HuH-7.5 (cell line): ENCODE measurements at places on chromosomes 1 and 21.

DNA sequence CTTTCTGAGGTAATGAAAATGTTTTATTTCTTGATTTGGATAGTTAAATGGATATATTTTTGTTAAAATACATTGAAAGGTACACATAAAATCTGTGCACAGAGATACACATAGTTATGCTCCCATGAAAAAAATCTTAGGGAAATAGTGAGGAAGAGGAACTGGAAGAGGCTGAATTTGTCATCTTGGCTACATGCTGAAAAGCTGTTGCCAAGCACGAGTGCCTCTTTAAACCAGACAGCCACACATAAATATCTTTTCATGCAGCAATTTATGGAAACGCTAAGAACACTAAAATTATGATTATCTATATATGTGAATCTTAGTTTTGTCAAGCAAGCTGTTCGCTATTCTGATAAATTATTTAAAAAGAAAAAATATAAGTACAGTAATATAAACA, 12.8 kb upstream of the ADAR start:
- DNase-seq, result no peak

DNA sequence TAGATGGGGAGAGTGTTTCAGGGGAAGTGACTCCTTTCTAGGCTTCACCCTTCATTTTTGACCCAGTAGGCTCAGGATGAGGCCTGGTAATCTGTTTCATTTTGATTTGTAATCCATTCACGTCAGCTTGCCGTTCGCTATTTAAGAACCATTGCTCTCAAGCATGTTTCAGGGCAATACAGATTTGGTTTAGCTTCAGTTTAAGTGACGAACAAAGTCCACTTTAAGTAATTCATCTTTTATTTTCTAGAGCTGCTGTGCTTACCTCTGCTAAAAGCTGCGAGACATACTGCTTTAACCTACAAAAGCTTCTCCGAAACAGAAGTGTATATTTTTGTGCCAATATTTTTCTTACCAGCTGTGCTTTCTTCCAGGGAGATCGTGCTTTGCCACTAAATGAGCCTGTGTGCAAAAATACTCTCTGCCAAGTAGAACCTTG, 8.9 kb upstream of the FMO3 start:
- DNase-seq, result no peak

DNA sequence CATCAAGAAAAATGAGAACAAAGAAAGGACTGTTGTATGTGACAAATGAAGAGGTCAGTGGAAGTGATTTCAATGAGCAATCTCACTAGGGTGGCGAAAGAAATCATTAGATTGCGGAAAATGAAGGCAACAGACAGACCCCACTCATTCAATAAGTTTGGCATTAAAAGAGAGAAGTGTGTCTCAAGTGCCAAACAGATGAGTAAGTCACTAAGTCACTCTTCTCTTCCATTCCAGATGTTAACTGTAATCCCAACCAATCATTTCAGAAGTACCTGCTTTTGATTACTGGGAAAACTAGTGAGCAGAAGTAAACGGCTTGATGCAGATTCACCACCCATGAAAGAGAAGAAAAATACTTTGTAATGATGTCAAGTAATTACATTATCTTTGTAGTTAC, 144.3 kb upstream of the PRMT6 start:
- DNase-seq, result no peak

- DNase-seq, result no peak
Measured at GRCh38 chr21:36073181-36073580, 3.4 kb downstream of the CBR1 start.

- peak; percentile 63 for DNase-seq
Measured at GRCh38 chr21:46184625-46185555, 631 bp upstream of the SPATC1L start.

- DNase-seq, result no peak
Measured at GRCh38 chr1:230794871-230795605, 47.9 kb downstream of the CAPN9 start.

DNA sequence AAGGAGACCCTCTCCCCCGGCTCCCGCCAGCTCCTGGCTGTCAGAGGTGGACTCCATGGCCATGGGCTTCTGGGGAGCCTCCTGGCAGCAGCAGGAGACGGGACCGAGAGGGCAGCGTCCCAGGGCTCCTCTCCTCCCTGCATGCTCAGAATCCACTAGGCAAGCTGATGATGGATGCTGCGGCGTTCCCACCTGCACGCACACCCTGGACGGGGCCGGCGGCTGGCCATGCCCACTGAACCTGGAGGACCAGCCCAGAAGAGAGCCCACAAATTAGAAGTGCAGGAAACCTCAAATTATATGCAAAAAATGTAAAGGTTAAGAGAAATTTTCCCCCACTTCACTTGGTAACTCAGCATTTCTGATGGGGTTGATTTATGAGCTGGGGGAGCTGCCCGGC, 77.3 kb upstream of the ARHGEF16 start:
- DNase-seq, result no peak

DNA sequence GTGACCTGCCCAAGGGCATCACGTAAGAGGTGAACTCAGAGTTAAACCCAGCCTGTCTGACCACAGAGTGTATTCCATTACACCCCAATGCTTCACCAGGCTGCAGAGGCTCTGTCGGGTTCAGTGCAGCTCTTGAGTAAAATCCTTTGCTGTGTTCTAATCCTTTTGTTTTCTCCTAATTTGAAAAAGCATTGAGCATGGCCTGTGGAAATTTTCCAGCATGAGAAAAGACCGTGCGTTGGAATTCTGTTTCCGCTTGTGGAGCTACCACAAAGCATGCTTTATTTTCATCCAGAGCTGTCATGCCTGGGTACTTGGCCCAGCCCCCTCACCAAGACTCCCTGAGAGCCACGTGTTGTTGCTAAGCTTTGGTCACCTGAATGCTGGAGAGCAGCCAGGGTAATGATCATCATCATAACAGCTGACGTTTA, 317.6 kb downstream of the PRDM2 start:
- no peak for DNase-seq

DNA sequence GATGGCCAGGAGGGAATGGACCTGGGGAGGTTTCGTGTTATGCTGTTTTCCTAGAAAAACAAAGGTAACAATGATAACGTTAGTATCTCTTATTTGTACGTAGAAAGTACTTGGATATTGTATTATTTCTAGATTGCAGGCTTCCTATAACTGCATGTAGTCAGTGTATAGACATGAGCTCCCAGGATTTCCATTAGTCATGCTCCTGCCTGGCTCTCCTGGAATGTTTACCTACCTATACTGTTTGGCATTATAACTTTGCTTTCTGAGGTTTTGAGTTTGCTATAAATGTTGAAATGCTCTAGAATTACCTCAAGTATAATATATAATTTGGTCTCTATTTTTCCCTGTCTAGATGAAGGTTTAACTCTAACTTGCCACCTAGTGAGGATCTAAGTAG, 66.1 kb downstream of the TTC3 start:
- no peak for DNase-seq

- DNase-seq, result no peak
Measured at GRCh38 chr1:83705091-83705490, 293.8 kb downstream of the TTLL7 start.

DNA sequence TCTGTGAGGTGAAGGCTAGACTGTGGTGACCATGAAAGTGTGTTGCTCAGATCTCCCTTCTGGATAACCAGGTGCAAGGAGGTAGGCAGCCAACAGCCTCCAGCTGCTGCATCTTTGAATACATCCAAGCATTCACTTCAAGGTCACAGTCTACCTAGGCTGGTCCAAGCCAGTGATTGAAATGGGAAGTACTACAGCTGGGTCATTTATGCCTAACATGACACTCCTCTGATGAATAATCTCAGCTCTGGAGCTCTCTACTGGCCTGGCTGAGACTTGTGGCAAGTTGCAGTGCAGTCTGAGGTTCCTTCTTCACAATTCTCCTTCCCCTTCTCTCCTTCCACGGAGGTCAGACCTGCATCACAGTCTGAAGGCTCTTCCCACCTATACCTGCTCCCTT, 35.0 kb upstream of the ARHGAP29 start:
- no peak for DNase-seq

- DNase-seq, result no peak
Measured at GRCh38 chr1:225848030-225848955, 33.9 kb downstream of the TMEM63A start.

DNA sequence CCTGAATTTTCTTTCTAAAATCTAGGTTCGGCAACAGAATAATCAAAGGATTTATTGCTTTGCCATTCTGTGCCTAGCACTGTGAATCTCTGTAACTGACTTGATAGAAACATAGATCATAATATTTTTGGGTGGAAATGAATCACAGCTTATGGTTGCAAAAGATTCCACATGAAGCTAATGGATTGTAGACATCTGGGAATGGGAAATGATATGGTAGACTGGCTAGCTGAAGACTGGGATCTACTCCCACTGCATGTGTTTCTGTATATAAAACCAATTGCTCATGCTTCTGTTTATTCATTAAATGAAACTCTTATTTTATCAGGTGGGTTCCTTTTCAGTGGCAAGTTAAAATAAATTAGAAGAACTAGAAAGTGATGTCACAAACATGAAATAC, 395.6 kb downstream of the ST6GALNAC3 start:
- no peak for DNase-seq

DNA sequence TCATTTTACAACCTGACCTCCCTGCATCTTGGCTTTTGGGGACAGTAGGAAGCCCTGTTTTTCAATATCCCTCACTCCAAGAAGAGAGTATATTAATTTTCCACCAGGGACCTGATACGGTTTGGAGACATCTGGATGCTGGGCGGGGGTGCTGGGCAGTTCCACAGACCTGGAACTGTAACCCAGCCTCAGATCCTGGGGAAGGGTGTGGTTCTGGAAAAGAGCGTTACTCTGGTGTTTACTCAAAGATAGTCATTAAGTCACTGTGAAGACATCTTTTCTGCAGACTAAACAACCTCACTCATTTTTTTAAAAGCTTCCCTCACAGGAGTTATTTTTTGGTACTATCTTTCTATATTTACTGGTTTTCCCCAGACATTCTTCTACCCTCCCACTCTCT, 189.8 kb downstream of the CLIC6 start:
- DNase-seq, result no peak

GRCh38 chr21:46291561-46291960, 5.4 kb downstream of the YBEY start:
- DNase-seq, result no peak

DNA sequence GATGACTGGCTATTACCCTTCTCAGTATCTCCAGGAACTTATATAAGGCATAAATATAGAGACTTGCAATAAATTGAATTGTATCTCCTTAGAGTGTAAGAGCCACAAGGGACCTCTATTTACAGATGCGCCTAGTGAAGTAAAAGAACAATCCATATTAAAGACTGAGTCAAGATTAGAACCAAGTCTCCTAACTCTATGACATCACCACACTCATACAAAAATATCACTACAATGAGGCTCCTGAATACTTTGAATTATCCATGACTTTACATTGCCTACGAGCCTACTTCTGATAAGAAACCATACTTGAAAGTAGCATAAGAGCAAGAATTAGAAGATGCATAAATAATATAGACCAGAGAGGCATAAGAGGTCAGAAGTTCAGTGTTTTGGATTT, 18.8 kb downstream of the DPYD start:
- DNase-seq, result no peak

DNA sequence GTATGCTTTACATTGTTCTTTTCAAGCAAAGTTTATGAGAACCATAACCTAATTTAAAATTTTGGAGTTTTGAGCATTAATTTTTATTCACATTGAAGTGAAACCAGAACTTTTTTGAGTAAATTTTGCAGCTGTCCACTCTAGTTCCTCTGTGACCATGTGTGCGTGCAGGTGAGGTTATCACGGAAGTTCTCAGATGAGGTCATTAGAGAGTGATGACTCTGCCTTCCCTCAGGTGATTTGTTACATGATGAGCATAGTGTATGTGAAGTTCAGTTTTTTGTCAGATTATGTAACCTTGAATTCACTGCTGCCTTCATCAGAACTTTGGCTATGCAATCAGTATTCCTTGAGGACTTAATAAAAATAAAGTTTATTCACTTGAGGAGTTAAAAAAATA, 828.2 kb downstream of the ADGRL2 start:
- DNase-seq, result no peak

DNA sequence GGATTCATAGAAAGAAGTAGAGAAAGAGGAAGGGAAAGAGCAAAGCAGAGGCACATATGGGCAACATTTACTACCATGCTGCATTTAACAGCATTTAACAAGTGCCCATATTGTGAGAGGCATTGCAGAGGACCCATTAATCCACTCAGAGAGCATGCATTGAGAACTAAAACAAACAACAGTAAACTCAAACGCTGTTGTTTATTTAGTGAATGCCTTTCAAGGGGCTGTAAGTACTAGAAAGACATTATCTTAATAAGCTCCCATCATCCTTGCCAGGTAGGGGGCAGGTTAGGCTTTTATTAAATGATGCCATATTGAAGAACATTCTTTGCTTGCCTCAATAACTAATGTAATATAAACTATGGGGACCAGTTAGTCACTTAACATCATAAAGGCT, 254.3 kb upstream of the DAB1 start:
- no peak for DNase-seq

GRCh38 chr1:24179251-24179840, 7.7 kb downstream of the IFNLR1 start:
- DNase-seq, result no peak

GRCh38 chr1:33985656-33986055, 121.8 kb downstream of the HMGB4 start:
- DNase-seq, result no peak

GRCh38 chr1:169711469-169712308, at the start of gene SELL:
Gene SELL (minus strand): TSS chr1:169711620. CDS start chr1:169711498, 122 bp downstream.
- DNase-seq, result peak; percentile 25

DNA sequence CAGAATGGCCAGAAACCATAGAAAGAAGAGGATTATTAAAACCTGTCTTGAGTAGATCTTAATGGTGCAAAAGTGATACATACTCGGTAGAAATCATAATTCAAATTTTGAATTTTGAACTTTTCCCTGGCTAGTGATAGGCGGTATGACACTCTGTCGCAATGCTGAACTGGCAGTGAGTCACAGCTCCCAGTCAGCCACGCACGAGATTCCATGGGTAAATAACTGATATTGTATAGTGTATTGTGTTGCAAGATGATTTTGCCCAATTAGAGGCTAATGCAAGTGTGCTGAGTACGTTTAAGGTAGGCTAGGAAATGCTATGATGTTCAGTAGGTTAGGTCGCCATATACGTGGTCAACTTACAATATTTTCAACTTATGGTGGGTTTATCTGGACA, 207.0 kb downstream of the SIPA1L2 start:
- no peak for DNase-seq

DNA sequence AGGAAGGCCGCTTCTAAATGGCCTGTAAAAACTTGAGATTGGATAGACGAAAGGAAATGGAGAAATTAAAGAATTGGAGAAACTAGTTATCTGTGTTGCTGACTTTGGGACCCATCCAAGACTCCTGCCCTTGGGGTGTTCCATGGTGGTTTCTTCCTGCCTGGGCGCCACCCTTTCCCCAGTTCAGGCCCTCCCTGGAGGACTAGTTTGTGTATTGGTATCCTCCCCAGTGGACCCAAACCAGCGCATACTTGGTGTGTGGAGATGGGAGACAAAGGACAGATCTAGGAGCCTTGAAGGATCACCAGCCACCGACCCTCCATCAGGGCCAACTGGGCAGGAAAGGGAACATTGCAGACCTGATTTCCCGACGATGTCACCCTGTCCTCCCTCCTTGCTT, 7.1 kb downstream of the SPATA46 start:
- DNase-seq, result no peak
